Activated naive CD4-positive, alpha-beta T cell (primary cell): ENCODE measurements at places on chromosomes 2 and 18.

DNA sequence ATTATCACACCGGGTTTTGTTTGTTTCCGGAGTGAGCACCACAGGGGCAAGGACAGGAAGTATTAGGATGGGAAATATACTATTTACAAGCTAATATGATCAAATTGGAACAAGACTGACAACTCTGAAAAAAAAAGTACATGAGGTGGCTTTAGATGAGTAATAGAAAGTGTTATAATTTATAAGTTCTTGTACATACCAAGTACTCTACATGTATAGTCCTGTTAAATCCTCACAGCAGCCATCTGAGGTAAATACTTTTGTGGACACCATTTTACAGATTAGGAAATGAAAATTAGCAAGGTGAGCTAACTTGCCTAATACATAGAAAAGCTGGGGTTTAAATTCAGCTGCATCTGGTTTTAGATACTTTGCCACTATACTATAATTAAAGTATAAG, 11.2 kb downstream of the FAP start:
- no peak for DNase-seq

DNA sequence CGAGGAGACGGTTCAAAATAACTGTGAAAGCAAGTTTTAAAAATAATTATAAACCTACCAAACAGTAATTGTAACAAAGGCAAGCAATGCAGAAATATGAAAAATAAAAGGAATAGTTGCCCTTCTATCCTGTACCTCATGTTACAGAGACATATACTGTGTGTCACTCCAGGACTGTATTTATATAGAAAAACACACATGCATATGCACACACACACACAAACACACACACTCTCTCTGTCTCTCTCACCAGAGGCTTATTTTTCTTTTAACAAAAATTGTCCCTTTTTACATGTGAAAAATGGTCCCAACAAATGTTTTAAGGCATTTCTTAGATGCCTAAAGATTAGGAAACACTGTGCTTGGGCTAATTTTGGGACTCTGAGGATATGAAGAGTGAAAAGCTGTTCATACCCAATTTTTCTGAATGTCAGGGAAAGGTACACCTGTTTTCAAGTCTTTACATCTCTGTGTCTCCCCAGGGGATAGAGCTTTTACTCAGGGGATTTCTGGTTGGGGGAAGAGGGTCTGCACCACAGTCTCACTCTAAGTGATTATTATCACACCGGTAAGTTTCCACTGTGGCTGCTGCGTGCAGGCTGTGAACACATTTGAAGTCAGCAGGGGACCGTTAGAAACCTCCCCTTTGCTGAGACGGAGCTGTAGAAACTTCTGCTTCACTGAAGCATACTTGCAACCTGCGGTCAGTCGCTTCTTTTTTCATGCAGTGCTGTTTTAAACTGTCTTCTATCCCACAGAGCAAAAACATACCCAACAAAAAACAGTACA, 51.4 kb upstream of the SPAG16 start:
- DNase-seq, result no peak

GRCh38 chr18:59699750-59700534, 2.7 kb upstream of the CCBE1 start:
- no peak for DNase-seq

GRCh38 chr2:127771756-127772155, 39.2 kb downstream of the WDR33 start:
- DNase-seq, result no peak

GRCh38 chr2:207503234-207503633, 26.5 kb upstream of the CREB1 start:
- no peak for DNase-seq

- no peak for DNase-seq
Measured at GRCh38 chr2:198731842-198732399, 725.8 kb downstream of the SATB2 start.

GRCh38 chr2:182064019-182064778, 78.5 kb downstream of the PPP1R1C start:
- no peak for DNase-seq

DNA sequence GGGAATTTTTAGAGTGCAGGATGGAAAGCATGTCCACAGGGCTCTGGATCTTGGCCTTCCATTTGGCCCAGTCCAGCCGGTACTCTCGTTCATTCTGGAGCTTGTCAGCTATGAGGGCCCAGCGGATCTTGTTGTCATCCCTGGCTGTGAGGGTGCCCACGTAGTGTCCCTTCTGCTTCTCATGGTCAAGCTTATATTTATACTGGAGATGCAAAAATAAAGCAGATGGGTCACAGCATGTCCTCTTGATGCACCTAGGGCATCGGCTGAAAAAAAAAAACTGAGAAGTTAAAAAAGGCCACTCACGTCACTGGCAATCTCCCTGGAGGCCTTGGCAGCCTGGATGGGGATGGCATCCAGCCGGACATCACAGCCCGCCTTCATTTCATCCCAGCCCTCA, 160.5 kb downstream of the RIF1 start:
- DNase-seq, result no peak

DNA sequence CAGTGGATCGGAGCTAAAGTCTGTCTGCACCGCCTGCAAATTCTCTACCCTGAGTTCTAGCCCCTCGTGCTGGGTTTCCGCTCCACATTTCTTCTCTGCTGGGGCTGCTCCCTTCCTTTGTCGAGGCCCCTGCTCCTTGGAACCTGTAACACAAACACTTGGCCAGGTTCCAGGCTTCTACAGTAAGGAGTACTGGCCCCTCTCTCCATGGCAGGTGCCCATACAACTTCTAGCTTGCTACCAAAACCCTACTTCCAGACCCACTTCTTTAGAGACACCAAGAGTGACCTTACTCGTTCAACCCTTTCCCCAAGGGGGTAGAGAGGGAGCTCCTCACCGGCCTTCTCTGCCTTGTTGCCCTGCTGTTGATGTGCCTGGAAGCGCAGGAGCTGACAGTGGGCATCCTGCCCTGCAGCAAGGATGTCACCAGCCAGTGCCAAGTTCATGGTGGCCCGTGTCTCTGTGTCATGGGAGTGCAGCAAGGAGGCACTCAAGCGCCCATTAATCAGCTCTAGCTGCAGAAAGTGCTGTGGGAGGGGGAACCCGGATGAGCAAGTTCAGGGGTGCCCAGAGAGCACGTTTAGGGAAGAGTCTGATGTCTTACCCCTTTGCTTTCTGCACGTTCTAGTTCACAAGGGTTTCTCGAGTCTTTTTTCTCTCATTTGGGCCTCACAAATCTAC, 1.1 kb downstream of the PREB start:
- DNase-seq, result no peak

DNA sequence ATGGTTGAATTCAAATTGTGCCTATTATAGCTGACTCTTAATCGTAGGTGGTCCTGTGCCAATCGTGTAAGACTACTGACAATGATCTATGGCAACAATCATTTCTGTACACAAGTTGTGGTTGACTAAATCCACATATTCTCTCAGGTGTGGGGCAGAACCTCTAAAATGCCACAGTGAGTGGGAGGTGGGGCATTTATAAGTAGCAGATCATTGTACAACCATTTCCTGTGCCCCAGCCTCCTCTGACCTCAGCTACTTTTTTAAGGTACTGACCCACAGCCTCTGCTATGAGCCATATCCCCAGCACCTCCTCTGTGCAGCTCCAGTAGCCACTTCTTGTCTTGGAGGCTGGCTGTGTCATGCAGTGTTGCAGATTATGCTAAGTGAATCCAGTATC, 48.6 kb upstream of the RAPH1 start:
- no peak for DNase-seq

DNA sequence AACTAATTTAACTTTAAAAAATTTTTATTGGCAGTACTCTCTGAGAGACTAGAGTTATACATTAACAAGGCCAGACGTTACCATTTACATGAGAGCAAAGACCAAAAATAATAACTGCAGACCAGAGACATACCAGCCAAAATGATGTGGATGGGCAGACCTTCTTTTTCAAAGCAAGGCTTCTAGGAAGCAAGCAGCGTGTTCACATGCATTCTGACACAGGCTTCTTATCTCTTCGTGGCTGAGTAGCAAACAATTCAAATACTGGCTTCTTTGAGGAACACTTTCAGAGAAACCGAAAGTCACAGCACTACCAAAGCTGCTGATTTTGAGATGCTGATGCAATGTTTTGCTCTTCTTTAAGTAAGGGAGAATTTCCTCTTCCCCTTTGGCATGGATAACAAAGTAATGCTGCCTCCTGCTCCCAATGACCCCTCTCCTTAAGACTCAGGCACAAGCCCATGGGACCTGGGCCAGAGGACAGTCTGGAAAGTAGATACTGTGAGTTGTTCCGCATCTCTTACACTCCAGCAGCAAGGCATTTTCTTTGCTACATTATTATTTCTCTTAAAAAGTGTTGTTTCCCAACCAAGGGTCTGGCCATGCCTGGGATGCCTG, 181.9 kb downstream of the MREG start:
- no peak for DNase-seq
